ENCODE measurements at places on chromosomes 6 and 20. TPM values are rescaled to one million over a fixed set of nuclear protein-coding genes. Genes with fewer than 3 reads are reported as not detected.

LY6G6F gene
- total RNA-seq: not detected

ANGPT4 gene
- not detected for total RNA-seq

C6orf141 gene
- total RNA-seq: 1.3 TPM

SLC16A10 gene
- total RNA-seq: 10.3 TPM

MOG gene
- total RNA-seq: 0.31 TPM

SAMD5 gene
- total RNA-seq: 22.5 TPM

FILIP1 gene
- 2.2 TPM for total RNA-seq

FAM210B gene
- 12.5 TPM for total RNA-seq

PROKR2 gene
- 44.8 TPM for total RNA-seq

RIPPLY2 gene
- total RNA-seq: 11.3 TPM

Data from parietal lobe (tissue), 2 donors.